ENCODE measurements at places on chromosomes 2 and 18. TPM values are rescaled to one million over a fixed set of nuclear protein-coding genes. Genes with fewer than 3 reads are reported as not detected.

Gene SLC8A1
- 2.9 TPM for total RNA-seq

Gene GULP1
- 15.7 TPM for total RNA-seq

Gene REEP1
- total RNA-seq, result 4.1 TPM

Gene CIDEA
- total RNA-seq, result 0.42 TPM

Gene SRD5A2
- 0.06 TPM for total RNA-seq

Gene CD8B2
- total RNA-seq, result not detected

Gene ADNP2
- total RNA-seq, result 3.1 TPM

Gene ZNF532
- total RNA-seq, result 105 TPM

Gene C2orf72
- total RNA-seq, result not detected

Gene CAPN14
- total RNA-seq, result not detected

Gene AFF3
- total RNA-seq, result 2.9 TPM

Gene VAMP8
- total RNA-seq, result 15.7 TPM

Gene C18orf54
- 1.0 TPM for total RNA-seq

Gene MLPH
- total RNA-seq, result 0.91 TPM

Gene BOLL
- total RNA-seq, result 6.5 TPM

Data from psoas muscle (tissue), 8 donors.